ENCODE measurements at places on chromosomes 11 and 22.

DNA sequence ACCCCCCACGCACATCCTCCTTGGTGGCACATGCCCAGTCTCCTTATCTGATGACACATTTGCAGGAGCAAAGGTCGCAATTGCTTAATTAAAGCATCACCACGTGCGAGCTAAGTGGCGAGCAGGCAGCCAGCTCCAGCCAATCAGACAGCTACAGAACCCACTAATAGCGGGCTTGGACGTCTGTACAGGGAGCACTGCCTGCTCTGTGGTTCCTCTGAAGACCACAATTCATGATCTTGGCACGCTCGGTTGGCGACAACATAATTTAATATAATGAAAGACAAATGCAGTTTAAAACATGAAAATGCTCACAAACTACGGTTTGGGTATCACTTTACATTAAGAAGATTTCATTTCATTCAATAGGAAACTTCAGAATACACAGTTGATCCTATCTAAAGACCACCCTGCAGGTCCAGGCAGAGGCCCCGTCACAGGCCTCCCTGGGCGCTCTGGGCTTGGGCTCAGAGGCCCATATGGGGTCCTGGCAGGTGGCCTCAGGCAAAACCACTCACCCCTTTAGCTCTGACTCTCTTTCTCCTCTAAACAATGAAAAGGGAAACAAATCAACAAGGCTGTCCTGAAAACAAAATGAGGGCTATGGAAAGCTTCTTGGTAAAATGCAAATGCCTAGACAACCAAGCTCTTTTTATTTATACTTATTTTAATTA lies 10.4 kb downstream of the PACSIN2 start:
- no peak for DNase-seq

DNA sequence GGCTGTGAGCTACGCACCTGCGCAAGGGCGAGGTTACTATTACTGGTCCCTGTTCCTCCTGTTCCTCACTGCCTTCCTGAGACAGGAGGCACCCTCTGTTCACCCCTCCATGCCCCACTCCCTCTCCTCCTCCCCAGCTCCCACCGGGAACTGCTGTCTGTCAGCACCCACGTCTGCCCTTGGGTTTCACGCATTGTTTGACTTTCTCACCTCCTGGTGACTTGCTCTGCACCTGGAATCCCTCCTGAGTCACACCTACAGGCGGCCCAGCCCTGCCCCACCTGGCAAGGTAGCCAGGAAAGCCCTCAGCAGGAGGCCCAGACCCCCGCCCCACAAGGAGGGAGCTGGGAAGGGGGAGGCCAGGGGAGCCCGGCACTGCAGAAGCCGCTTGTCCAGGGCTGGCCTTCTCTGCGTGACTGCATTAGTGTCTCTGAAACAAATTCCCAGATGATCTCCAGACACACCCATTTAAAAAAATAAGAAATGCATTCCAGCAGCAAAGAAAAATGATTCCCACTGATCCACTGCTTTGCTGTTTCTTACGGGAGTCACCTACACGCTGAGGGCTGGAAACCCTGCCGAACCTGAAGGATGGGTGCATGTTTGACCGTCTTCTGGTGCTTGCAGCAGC lies 86.4 kb downstream of the CELSR1 start:
- no peak for DNase-seq

- DNase-seq, result no peak
Measured at GRCh38 chr22:19900707-19901436, 40.7 kb upstream of the COMT start.

GRCh38 chr11:2666828-2667570 lies 32.8 kb downstream of the KCNQ1OT1 start:
- DNase-seq, result no peak

GRCh38 chr11:7677071-7677470 lies 3.8 kb upstream of the CYB5R2 start:
- DNase-seq, result peak; percentile 41

GRCh38 chr11:100865443-100866065 lies 178.5 kb downstream of the ARHGAP42 start:
- DNase-seq, result peak; percentile 30

- peak; percentile 83 for DNase-seq
Measured at GRCh38 chr22:31870890-31871289, 73.4 kb upstream of the YWHAH start.

DNA sequence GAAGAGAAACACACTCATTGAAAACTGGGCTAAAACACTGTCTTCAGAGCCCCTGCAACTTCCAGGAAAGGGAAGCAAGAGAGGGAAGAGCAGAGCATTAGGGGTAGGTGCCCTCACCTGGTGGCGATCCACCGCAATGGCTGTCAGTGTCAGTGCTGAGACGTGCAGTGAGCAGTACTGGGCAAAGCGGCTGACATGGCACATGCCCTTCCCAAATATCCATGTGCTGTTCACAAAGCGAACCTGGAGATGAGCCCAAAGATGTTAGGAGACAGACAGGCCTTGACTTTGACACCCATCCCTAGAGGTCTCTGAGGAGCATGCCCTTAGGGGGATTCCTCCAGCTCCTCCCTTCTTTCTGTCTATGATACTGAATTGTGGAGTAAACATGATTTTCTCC lies 4.9 kb downstream of the GPR83 start:
- DNase-seq, result no peak

DNA sequence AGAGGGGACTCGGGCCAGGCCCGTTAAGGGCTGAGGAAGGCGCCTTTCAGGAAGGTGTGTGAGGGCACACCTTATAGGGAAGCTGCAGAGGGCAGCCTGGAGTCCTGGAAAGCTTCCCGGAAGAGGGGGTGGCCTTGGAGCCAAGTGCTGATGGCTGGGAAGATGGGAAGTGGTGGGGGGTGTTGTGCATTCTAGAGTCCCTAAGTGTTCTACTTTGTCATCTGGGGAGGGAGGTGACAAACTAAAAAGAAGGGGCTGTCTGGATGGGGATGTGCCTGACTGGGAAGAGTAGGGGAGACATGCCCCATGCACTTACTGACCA lies 6.8 kb downstream of the ZDHHC8 start:
- no peak for DNase-seq

DNA sequence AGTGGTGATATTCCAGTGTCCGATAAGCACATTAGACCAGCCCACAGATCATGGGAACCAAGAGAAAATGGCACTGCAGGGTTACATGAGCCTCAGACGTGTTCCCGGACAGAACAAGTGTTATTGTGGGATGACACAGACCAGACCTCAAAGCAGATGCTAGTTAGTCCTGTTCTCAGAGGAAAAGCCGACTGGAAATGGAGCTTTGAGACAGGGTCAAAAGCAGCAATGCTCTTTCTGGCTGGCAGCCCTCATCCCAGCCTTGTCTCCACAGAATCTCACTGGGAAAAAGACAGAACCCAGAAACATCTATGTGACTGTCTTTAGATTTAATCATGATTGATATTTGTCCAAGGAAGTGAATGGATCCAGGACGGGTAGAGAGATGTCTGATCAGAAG lies 506.8 kb downstream of the INSC start:
- DNase-seq, result no peak

GRCh38 chr11:18368221-18368620 lies 26.1 kb upstream of the LDHA start:
- DNase-seq, result peak; percentile 69

GRCh38 chr11:115539844-115540243 lies 35.6 kb upstream of the CADM1 start:
- DNase-seq, result no peak

- no peak for DNase-seq
Measured at GRCh38 chr11:119897046-119897440, 168.0 kb upstream of the NECTIN1 start.
